Glutamatergic neuron (in vitro differentiated cells): ENCODE measurements at places on chromosomes 5 and 9.

DNA sequence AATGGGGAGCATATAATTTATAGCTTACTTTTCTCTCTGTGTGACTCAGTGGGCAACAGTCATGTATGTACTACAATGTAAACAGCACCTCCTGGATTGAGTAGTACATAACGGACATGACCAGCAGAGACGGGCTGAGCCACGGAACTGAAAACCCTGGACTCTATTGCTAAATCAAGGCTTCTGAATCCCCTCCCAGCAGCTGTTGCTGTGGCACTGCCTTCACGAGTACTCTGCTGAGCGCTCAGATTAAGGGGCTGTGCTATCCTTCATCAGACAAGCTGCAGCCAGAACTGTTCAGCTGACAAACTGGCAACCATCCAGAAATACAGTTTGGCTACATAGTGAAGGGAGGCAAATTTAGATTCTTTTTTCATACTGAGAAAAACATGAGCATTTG, 131.3 kb upstream of the CCDC180 start:
- no peak for DNase-seq

GRCh38 chr9:124721109-124721906, 49.8 kb downstream of the NR6A1 start:
- DNase-seq: no peak

DNA sequence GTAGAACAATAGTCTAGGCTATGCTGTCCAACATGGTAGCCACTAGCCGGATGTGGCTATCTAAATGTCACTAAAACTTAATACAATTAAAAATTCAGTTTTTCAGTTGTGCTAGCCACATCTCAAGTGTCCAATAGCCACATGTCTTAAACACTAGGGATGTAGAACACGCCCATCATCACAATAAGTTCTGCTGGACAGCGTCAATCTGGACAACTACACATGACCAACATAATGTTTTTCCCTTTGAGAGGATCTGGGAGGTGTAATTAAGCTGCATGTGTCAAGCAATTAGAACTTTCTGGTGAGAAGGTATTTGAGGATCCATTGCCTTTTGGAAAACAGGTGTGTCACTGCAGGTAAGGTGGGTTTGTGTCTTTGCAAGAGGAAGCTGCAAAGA, 424.6 kb upstream of the WWC1 start:
- DNase-seq: no peak

DNA sequence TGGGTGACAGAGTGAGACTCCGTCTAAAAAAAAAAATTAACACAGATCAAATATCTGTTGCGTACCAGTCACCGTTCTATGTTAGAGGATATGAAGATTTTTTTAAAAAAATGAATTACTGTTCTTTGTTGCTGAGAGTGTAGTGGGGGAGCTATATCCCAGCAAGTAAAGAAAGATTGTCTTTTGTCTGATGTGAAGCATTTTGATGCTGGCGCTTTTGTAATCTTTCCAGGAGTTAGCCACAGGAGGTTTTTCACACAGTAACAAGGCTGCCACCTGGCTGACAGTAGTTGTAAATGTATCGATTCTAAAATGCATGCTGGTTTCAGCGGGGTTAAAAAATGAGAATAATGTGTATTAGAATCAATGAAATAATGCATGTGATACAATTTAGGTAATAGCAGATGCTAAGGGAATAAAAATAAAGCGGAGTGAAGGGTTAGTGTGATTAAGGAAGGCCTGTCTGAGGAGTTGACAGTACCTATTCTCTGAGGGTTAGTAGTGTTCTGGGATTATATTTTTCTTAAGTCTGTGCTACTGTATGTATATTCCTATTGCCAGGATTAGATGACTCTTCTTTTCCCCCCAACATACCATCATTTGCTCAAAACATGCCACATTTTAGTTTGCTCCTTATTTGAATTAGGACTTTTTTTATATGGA, 3.4 kb downstream of the LMNB1 start:
- no peak for DNase-seq

DNA sequence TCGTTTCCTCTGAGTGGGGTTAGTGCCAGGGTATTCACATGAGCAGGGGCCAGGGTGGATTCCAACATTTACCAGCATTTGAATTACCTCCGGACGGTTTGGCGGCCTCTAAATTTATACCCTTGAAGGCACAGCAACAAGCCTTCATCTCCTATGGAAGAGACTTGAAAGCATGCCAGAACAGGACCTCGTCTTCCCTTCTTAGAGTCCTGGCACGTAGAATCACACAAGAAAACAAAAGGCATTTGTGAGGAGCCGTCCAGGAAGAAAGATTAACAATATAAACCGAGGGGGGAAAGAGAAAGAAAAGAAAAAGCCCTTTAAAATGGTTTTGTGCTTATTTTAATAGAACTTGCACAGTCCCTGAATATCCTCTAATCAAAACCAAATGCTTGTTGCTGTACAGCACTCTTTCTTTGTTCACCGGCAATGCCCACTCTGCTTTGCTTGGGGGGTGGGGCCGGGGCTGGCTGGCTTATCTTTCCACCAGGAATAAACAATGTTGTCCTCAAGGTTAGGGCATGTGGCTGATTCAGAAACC, 575.8 kb upstream of the ZNF462 start:
- DNase-seq: peak; percentile 25

- no peak for DNase-seq
Measured at GRCh38 chr5:89946508-89946907, 463.0 kb downstream of the CETN3 start.
